Activated T-helper 9 cell treated with anti-CD3 and anti-CD28 coated beads, Interleukin-2, amount 50 U/mL, for 16 hours (primary cell): ENCODE measurements at places on chromosomes 6 and 20.

- no peak for DNase-seq
Measured at GRCh38 chr6:39102821-39103136, 12.2 kb downstream of the SAYSD1 start.

DNA sequence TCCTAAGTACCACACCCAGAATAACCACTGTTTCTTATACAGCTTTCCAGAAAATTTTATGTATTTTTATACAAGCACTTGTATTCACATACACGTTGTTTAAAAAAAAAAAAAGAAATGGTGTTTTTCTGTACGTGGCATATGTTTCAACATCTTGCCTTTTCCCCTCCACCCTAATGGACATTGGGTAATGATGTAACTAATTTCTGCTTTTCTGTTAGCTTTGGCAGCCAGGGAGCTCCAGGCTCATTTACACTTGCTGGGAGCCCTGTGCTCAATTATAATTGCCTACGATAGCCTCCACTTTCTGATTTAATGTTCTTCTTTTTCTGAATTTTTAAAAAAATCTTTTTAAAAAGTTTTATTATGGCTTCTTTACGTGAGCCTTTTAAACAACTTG lies 352.4 kb downstream of the UTRN start:
- DNase-seq, result no peak

GRCh38 chr6:79812195-79812594 lies 135.2 kb downstream of the ELOVL4 start:
- DNase-seq, result no peak

DNA sequence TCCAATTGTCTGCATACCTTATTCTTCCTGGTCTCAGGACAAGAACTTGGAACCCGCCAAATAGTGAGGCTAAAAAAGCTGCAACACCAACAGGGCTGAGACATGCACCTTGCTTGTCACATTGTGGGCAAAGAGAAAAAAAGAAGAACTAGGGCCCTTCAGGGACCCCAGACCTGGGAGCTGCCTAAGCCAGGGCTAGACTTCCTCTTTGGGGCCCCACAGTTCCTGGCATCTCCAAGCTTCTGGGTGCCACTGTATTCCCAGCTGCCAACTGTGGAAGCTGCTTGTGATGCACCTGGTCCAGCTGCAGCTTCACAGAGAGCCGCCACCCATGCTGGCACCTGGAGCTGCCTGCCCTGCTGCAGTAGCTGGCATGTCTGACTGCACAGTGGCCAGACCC lies 370.6 kb downstream of the CD83 start:
- DNase-seq, result no peak

DNA sequence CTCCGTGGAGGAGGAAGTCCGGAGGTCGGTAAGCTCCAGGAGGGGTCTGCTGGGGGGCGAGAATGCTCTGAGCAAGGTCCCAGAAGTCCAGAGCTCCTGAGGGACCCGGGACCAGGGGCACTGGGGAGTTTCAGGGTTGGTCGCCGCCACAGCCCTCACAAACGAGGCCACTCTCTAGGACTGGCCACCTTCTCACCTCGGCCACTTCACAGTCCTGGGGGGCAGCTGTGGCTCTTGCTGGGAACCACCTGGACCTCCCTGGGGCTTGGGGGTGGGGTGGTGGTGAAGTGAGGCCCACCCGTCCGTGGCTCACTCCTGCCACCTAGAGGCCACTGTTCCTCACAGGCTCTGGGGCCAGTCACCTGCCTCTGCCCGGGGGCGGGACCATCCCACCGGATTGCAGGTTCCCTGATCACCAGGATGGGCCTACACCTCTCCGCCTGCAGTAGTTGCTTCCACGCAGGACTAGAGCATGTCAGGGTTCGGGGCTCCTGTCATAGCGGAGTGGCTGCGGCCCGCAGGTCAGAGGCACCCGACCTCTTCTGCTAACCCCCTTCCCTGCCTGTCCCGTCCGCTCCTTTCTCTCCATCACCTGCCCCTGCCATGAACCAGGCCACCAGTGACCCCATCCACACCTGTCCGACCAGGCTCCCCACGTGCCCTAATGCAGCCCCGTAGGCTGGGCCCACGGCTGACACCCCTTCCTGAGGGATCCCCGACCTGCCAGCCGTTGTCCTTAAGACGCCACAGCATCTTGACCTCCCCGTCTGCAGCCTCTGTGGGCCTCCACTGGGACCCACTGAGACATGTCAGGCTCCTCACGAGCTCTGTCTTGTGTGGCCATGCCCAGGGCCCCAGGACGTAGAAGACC lies 5.1 kb upstream of the TCEA2 start:
- DNase-seq, result peak; percentile 69

- DNase-seq, result no peak
Measured at GRCh38 chr20:37299718-37300528, 10.5 kb downstream of the MANBAL start.

DNA sequence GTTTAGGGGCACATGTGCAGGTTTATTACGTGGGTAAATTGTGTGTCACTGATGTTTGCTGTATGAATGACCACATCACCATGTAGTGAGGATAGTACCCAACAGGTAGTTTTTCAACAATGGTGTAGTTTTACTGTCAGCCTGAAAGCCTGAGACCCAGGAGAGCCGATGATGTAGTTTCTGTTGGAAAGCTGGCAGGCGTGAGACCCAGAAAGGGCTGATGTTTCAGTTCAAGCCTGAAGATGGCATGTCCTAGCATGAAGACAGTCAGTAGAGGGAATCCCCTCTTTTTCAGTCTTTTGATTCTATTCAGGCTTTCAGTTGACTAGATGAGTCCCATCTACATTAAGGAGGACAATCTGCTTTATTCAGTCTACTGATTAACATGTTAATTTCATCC lies 96.7 kb downstream of the KLHL32 start:
- no peak for DNase-seq

- no peak for DNase-seq
Measured at GRCh38 chr6:36976007-36976264, 10.1 kb downstream of the MTCH1 start.

GRCh38 chr20:57369596-57369995 lies 18.5 kb downstream of the RAE1 start:
- DNase-seq, result no peak

DNA sequence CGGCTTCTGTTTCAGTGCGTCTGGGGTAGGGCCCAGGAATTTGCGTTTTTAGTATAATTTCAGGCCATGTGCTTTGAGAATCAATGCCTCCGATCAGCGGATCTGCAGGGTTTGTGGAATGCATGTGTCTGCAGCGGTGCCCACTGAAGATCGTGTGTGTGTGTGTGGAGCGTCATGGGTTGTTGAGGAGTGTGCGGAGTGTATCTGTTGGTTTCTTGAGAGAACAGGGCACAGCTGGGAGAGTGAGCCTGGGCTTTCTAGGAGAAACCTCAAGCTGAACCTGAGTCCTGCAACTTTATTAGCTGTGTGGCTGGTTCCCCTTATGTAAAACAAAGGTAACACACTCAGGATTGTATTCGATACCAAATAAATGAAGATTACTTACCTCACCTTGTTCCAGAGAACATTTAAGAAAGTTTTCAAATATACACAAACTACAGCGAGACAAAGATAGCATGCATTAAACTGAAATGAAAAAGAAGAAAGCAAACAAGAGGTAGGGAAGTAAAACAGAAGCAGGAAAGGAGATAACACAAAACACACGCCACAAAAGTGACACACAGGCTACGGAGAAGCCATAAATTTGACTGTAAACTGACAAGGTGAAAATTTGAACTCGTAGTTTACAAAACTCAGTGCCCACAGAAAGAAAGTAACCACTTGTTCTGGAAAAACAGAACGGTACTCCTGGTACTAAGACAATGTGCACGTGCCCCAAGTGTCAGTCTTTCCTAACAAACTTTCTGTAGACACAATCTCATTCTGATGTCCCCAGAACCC lies 28.8 kb downstream of the PDE10A start:
- no peak for DNase-seq
